ENCODE measurements at places on chromosomes 13 and 19.

DNA sequence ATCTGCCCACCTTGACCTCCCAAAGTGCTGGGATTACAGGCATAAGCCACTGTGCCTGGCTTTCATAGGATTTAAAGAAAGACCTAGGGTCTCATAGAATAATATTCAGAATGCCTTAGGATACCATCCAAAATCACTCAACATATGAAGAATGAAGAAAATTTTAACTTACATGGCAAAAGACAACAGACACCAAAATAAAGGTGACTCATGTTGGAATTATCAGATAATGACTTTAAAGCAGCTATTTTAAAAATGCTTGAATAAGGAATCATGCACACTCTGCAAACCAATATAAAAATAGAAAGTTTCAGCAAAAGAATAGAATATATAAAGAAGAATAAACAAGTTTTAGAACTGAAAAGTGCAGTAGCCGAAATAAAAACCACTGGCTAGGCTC lies 29.3 kb downstream of the ZNF566 start:
- no peak for DNase-seq

DNA sequence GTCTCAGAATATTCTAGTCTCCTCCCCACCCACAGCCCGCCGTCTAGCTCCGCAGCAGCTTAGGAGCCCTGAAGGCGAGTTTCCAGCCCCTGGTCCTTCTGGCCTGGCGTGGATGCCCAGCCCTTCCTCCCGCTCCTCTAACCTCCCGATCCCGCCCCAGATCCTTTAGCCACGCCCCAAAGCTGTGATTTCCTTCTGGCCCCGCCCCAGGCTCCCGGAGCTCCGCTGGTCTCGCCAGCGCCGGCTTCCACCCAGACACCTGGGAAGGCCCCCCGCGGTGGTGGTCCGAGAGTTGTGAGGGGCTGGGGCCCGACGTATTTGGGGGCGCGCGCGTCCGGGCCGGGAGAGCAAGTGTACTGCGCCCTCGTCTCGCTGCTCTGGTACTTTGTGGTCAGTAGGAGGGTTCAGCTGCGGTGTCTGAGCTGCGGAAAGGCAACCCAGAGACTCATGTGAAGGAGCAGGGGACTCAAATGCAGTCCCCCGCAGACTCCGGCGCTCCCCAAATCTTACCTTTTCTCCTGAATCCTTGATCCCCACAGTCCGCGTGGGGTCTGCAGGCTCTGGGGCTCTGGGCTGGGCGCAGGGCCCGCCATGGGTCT lies at the start of gene CGB7:
TSS of gene CGB7 (minus strand) at position 114 of the 599 bp plus-strand sequence. CDS start 2,374 bp downstream, outside the sequence.
- peak; percentile 59 for DNase-seq

DNA sequence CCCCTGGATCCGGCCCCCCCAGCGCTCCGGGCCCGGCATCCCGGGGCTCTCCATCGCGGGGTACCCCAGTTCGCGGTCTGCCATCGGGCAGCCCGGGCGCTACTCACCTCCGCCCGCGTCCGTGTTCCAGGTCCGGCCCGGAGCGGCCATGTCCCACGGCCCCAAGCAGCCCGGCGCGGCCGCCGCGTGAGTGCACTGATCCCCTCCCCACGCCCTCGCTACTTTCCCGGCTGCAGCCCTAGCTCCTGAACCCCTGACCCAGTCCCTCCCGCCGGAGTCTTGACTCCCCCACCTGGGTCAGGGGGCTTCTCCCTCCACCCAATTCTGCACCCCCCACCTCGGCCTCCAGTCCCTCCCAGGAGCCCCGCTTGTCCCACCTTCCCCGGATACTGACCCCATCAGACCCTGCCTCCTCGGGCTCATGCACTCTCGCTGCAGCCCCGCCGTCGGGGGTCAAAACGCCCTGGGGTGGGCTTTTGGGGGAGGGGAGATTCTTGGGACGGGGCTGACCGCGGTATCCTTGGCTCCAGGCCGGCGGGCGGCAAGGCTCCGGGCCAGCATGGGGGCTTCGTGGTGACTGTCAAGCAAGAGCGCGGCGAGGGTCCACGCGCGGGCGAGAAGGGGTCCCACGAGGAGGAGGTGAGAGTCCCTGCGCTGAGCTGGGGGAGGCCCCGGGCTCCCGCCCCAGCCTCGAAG lies 566 bp downstream of the HMG20B start:
- no peak for DNase-seq

GRCh38 chr19:43337737-43338136 lies 15.7 kb upstream of the CD177 start:
- DNase-seq, result no peak

DNA sequence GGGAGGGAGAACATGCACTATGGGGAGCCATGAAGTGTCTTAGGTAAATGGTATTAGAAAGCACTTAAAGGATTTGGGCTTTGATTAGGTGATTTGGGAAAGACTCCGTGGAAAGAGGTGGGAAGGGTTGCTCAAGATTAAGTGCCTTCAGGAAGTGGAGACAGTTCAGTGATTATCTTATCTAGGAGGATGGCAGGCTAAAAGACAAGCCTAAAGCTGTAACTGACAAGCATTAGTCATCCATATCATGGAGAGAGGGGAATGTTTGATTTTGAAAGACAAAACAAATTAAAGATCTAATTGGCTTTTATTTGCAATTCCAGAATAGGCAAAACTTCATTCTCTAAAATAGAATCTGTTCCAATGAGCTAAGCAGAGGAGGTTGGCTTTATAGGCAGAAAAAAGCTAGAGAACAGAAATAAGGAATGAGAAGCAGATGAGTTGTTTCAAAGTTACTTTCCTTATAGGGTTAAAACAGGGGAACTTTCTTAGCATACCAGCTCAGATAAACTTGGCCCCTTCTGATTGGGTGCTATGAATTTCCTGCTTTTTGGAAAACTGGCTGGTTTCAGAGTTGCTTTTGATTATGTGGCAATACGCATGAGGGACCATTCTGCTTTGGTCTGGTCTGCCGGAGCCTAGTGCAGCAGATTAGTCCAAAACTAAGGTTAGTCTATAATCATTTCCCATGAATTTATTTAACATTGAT lies 1.8 kb upstream of the DIAPH3 start:
- DNase-seq, result no peak

- no peak for DNase-seq
These were observed 25.2 kb downstream of the IGFL1 start for GRCh38 chr19:46254776-46255175.

DNA sequence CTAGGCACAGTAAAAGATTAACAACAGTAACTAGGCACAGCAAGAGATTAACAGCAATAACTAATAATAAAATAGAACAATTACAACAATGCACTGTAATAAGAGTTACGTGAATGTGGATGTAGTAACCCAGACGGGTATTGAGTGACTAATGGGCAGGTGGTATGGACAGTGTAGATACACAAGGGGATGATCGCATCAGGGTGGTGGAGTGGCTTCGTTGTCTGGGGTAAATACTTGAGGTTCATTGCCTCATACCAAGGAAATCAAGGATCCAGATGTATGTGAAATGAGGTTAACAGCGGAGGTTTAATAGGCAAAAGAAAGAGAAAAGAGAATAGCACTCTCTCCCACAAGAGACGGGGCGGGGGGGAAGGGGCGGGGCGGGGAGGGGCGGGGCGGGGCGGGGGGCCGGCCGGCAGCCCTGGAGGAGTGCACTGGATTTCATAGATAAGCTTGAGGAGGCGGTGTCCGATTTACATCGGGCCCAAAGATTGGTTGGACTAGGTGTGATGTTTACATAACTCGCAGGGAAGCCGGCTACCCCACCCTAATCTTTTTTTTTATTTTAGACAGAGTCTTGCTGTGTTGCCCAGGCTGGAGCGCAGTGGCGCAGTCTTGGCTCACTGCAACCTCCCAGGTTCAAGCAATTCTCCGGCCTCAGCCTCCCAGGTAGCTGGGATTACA lies 106.3 kb downstream of the KCTD15 start:
- no peak for DNase-seq

DNA sequence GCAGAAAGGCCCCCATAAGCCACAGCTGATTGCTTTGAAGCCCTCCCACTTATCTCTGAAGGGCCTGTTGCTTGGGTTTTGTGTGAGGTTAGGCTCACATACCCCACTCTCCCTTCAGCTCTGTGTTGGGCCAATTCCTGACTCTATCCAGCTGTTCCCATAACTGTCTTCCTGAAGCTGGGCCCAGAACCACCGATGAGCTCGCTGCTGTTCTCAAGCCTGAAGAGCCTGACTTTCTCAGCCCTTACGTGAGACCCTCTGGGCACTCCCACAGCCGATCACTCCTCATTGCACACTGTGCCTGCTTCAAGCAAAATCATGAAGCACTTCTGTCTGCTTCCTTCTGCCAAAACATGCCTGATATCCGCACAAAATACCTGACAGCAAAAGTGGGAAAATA lies 124.1 kb downstream of the CRYL1 start:
- DNase-seq, result no peak

DNA sequence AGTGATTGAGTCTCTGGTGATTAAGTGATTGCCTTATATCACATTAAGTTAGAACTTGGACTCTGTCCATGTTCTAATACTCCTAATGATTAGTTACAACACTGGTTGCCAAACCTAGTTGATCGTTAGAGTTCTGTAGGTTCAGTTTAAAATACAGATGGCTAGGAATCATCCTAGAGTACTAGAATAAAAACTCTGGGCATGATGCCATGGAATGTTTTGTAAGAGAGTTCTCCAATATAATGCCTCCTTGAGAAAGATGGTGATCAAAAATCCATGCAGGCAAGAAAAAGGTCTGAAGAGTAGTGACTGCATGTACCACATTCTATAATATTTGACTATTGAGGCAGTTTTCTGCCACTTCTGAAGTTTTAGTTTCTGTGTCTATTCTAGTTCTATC lies 176.3 kb downstream of the GPC5 start:
- DNase-seq, result no peak

GRCh38 chr13:27489456-27489855 lies 39.1 kb upstream of the MTIF3 start:
- DNase-seq, result no peak

DNA sequence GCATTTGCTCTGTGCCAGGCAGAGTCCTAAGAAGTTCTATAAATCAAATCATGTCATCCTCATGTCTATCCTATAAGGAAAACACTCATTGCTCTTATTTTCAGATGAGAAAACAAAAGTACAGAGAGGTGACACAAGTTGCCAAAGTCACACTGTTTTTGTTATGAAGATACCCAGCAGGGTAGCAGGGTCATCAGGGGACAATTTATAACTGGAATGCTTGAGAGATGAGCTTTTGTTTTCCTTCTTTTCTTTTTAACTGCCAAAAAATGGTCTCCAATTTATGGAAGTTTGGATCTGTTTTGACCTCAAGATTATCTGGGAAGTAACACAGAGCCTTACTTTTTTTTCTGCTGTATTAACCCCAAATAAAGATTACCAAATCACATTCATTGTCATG lies 354.1 kb downstream of the SUCLA2 start:
- no peak for DNase-seq

DNA sequence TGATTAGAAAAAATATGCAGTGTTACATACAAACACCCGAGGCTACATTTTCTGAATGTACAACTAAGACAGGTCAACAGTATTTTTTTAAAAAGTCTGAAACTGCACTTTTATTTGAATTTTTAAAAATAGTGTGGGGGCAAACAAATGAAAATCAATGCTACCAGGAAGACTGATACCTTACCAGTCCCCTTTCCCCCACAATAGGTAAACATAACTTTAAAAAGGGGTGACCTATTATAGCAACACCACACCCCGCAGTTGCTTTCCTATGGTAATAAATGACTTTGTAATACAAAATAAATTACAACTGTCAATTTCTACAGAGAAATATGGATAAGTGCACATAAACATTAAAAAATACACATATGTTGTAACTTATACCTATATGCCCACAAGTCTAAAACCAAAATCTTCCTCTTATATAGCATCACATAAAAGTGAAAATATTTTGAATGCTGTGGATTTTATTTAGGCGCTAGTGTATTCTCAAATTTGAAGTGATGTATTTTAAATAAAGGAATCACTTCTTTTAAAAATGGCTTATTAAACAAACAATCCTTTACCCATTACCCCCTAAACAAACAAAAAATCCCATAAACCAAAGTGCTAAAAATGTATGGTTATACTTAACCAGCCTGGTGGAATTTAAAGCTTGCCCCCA lies 63.1 kb downstream of the KCNRG start:
- no peak for DNase-seq

DNA sequence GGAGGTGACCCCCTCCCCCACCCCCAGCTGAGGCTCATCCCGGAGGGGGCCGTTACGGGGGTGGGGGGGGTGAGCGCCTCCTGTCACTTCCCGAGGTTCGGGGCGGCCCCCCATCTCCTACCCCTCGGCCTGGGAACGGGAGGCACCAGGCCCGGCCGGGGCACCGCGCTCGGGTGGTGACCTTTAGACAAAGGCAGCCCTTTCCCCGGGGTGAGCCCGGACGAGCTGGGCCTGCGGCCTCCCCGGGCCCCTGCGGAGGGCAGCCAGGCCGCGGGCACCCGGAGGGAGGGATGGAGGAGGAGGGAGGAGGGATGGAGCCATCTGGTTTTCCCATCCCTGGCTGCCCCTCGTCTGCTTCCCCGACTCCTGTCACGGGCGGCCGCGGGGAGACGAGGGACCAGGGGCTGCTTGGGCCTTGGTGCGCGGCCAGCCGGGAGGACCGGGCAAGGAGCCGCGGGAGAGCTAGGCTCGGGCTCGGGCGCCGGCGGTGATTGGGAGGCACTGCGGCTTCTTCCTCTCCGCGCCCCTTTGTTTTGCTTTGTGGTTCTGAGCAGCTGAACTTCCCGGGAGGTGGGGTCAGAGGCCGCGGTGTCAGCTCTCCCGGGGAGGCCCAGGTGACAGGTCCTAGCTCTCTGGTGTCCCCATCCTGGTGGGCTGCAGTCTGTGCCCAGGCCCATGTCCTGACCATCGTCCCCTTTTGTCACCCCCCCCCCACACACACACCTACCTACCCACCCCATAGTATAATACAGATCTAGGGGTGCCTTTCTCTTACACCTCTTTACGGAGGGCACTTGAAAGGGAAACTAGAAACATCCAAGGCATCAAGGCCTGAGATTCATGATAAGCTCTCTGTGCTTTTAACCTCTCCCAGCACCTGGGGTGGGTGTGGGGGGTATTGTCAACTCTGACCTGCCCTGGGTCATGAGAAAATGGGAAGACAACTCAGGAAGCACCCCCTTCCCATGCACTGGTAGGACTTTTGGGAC lies 1.3 kb downstream of the BICRA start:
- DNase-seq, result no peak

GRCh38 chr13:80618781-80619180 lies 277.9 kb upstream of the SPRY2 start:
- no peak for DNase-seq

GRCh38 chr19:58123354-58123753 lies 25.3 kb upstream of the ZSCAN18 start:
- no peak for DNase-seq

GRCh38 chr13:100480676-100481075 lies 107.9 kb downstream of the GGACT start:
- no peak for DNase-seq

DNA sequence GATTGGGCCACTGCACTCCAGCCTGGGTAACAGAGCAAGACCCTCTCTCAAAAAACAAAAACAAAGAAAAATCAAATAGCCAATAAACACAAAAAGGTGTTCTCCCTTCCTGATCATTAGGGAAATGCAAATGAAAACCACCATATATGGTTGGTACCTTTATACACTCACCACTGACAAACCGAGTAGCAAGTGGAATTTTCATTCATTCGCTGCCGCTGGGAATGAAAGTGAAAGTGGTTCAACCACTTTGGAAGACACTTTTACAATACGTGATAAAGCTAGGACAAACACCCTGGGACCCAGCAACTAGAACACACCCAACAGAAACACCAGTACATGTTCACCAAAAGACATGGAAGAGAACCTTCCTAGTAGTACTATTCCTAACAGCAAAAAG lies 21.0 kb downstream of the GRIK5 start:
- DNase-seq, result no peak

GRCh38 chr19:1361601-1362386 lies 21.9 kb upstream of the NDUFS7 start:
- DNase-seq, result peak; percentile 78

All from kidney capillary endothelial cell (primary cell).